NCI-H2081 (cell line): ENCODE measurements at places on chromosomes 13 and 19.

DNA sequence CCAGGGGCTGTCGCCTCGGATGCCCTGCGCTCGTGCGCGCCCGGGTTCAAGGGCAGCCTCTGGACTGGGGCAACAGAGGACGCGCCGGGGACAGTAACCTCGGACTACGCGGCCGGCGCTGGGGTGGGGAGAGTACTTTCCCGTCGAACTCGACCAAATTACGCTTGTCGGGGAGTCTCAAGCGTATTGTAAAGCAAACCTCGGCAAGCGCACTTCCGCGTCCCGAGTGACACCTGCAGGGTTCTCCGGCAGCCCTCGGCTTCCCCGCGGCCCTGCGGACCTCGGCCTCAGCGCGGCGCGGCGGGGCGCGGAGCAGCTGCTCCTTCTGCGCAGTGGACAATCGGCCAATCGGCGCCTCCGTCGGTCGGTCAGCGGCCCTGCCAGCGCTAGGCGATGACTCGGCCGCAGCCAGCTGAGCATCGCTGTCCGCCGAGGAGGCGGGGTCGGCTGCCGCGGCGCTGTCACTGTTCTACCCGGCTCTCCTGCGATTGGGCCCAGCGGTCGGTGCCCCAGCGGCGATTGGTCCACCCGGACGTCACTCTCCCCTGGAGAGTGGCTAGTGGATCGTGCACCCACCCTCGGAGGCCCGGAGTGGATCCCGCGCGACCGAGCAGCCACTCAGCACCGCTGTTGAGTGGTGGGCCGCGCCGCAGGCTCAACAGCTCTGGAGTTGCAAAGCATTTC is at the start of gene SLC46A3:
Gene SLC46A3 (minus strand): TSS at position 428 of the 684 bp plus-strand sequence. CDS start 972 bp downstream, outside the sequence.
- peak; percentile 83 for DNase-seq

DNA sequence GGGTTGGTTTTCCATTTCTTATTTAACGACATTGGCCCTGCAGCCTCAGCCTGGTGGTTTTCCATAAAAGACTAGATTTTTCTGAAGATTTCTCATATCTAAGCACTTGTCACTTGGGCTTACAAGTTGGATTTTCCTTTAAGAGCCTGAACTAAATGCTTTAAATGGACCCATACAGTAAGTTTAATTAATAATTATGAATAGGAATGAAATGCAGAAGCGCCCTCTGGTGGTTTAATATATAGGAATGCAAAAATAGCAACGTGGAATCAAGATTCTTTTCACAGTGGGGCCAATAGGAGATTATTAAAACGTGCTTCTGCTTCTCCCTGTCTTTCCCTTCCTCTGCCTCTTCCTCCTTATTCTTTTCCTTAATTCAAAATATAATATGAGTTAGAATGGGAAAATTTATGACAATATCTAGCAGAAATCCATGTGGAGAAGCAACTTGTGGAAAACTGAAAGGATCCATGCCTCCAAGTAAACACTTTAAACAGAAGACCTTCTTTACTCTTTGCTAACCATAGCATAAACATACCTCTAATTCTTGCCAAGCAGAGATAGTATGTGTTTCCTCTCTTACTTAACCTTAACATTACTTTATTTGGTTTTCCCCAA is 324.0 kb downstream of the GPC5 start:
- DNase-seq, result peak; percentile 33

- no peak for DNase-seq
Measured at GRCh38 chr19:47107953-47108746, 5.4 kb downstream of the ZC3H4 start.

GRCh38 chr19:53671663-53672062 is 39.9 kb downstream of the DPRX start:
- no peak for DNase-seq

DNA sequence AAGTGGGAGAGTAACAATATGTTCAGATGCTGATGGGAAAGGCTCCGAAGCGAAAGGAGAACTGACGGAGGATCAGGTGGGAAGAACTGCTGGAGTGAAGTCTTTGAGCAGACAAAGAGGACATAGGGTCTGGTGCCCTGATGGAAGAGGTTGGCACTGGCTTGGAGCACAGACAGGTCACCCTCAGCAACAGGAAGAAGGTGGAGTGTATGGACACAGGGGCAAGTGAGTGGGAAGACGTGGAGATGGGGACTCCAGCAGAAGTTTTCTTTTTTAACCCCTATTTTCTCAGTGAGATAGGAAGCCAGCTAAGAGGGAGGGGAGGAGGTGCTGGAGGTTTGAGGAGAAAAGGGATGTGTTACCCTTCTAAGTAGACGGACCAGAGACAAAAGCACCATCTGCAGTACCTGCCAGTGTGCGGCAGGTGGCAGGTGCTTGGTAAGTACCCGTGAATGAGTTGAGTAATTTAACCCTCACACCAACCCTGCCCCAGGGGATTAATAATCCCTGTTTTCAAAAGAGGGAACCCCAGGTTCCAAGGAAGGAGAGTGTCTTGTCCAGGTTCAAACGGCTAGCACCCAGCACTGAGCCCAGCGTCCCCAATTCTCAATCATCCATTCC is 11.2 kb downstream of the HAS1 start:
- DNase-seq, result no peak
